ENCODE measurements at places on chromosomes 16 and 17.

DNA sequence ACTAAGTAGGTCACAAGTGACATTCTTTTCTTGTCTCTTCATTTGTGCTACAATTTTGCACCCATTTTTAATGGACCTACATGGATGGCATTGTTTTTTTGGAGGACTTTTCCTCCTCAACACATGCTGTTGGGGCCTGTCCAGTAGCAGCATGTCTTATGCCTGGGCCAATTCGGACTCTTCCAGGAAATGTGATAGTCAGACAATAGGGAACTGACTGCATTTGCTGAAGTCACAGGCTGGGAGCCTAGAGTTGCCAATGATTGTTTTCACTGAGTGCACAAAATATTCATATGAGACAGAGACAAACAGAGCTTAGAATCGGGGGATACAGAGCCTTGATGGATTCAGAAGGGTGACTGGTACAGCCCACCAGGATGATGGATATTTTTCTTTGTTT is 867.3 kb upstream of the GOT2 start:
- no peak for DNase-seq

DNA sequence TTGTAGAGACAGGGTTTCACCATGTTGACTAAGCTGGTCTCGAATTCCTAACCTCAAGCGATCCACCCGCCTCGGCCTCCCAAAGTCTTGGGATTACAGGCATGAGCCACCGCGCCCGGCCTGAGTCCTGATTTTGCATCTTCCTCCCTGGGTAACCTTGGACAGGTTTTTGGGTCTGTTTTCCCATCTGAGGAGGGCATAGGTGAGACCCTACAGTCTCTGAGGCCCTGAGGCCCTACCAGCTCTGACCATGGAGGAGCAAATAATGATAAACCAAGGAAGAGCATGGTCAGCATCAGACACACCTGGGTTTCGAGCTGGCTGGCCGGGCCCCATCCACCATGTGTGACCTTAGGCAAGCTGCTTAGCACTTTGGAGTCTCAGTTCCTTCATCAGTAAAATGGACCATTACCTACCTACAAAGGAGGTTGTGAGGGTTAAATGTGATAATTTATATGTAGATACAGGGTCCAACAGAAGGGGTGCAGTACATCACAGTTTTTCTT is 1.2 kb upstream of the NCBP3 start:
- no peak for DNase-seq

- DNase-seq = no peak
Observed at GRCh38 chr17:79608624-79608959, 2.3 kb downstream of the RBFOX3 start.

- no peak for DNase-seq
Observed at GRCh38 chr17:73791631-73792030, 147.4 kb upstream of the SDK2 start.

DNA sequence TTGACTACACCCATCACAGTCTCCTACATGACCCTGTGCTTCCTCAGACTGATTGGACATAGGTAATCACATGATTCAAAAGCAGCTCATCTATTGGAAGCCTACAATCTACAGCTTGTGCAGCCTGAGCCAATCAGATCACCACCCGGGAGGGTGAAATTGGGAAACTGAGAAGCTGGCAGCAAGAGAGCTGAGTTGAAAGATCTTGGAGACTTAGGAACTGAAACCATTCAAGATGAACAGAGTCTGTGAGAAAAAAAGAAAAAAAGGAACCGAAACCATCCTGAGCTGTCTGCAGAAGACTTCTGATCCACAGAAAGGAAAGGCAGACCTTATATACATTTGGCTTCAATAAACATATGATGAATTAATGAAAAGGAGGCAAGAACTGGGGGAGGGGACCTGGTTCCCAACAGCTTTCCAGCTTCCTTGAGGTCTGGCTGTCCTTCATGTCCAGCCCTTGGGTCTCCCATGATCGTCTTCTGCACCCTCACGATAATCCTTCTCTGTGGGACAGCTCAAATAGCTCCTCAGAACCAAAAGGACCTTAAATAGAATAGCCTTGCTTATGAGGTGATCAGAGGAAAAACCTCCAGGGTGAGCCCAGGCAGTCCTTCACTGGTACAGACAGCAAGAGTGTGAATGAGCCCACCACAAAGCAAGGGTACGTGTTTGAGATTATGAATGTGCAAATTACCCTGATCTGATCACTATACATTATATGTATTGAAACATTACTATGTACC is 32.6 kb downstream of the PLXDC1 start:
- DNase-seq = no peak

DNA sequence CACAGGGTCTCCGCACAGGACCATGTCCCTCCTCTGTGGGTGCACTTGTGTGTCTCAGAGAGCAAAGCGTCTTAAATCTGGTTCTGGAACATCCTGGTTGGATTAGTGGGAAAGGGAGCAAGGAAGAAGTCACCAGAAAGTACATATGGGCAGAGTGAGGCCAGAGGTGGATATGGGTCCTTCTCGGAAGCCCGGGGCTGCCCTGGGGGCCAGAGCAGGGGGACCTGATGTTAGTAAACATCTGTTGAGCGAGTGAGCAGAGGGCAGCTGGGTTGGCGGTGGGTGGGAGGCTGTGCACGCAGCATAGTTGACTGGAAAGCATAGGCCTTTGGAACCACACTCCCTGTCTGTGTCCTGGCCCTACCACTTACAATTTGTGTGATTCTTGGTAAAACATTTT is 22.7 kb downstream of the UNC13D start:
- no peak for DNase-seq

GRCh38 chr16:64754279-64754678 is 367.6 kb downstream of the CDH11 start:
- no peak for DNase-seq

GRCh38 chr17:76033139-76033538 is 6.0 kb upstream of the EVPL start:
- DNase-seq = no peak

DNA sequence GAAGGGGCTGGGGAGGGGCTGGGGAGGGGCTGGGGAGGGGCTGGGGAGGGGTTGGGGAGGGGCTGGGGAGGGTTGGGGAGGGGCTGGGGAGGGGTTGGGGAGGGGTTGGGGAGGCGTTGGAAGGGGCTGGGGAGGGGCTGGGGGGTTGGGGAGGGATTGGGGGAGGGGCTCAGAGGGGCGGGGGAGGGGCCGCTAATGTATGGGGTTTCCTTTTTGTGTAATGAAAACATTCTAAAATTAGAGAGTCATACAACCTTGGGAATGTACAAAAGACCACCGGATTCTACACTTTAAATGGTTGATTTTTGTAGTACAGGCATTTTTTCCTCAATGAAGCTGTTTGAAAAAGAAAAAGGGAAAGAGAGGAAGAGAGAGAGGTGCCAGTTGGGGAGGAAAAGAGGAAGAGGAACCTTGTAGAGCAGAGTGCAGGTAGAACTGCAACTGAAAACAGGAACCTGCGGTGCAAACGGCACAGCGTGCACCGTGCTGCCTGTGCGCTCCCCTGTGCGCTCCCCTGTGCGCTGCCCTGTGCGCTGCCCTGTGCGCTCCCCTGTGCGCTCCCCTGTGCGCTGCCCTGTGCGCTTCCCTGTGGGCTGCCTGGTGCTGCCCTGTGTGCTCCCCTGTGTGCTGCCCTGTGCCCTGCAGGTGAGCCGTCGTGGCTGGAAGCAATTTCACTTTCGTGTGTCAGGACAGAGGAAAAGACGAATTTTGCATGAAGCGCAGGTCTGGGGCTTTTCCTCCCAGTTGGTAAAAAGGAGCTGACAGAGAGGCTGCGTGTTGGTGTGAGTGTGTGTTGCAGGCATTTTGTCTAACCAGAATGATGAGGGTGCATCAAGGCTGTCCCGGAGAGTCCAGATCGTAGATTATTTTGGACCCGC is 40.8 kb downstream of the METRNL start:
- no peak for DNase-seq

DNA sequence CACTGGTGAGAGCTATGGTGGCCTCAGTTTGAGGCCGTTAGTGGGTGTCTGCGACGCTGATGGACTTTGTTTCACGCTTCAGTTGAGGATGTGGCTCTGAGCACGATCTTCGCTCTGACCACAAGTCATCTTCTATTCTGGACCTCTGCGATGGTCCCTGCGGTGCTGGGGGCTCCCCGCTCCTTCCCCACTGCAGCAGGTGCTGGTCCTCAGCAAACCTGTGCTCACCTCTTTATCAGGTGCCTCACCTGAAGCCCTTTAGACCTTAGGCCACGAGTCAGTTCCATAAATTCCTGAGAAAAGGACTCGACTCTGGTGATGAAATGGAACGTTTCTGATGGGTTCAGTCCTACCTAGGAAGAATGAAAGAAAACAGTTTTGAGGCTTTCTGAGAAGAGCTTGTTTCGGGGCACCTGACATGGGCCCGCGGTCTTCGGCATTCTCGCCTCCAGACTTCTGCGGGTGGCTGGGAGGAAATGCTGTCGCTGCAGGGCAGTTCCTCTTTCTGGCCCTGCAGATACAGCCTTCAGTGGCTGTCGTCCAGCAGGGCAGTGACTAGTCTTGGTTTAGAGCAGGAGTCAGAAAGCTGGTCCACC is 4.7 kb downstream of the KCTD5 start:
- DNase-seq = no peak

GRCh38 chr16:27222249-27223225 is 19.2 kb downstream of the KDM8 start:
- peak; percentile 61 for DNase-seq

GRCh38 chr16:20322696-20323095 is 4.6 kb downstream of the GP2 start:
- DNase-seq = no peak

- DNase-seq = no peak
Observed at GRCh38 chr16:85888405-85889331, 10.3 kb upstream of the IRF8 start.

- DNase-seq = no peak
Observed at GRCh38 chr16:30147843-30148510, 25.0 kb upstream of the MAPK3 start.

DNA sequence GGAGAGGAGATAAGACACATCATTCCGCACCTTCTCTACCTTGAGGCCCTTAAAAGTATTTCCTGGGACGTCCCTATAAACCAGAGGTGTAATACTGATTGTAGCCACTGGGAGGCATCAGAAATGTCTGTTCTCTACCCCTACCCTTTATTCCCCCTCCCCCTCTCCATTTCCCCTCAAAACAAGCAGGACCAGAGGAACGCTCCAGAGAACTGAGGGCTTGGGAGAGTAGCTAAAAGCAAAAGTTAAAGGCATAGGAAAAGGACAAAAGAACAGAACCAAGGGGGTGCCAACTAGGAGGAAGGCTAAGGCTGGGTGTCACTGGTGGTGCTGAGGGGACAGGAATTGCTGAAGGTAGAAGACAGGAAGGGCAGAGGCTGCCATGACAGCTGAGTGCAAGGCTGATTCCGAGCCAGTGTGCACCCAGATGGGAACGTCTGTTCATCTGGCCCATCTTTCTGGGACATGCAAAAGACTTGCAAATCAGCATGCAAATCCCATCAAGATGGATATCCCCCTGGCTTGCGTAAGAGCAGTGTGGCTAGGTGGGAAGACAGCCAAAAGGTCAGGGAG is 6.7 kb downstream of the CAMTA2 start:
- DNase-seq = peak; percentile 41

DNA sequence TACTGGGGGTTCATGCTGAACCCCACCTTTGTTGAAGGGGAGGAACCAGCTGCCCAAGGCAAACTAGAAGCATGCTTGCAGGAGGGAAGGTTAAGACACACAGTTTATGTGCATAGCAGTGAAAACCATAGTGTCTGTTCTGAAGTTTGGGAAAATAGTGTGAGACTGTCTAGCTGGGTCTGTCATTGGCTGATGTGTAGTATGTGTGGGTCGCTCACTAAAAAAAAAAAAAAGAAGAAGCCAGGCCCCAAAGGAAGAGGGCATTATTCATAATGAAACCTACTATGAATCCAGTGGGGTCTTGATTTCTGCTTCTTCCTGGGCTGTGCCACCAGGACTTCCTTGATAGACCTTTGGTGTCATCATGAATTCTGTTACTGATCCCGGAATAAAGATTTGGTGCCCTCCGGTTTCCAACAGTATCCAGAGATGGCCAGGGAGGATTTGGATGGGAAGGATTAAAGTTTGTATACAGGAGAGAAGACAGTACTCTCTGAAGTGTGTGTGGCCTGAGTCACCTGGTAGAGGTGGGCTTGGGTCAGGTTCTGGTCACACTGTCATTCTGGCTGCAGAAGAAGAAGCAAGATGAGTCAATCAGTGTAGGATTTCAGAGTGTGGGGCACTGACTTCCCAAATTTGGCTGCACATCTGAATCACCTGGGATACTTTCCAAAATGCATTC is 220.3 kb downstream of the PRKCA start:
- no peak for DNase-seq

Measured in right kidney (tissue), 9 donors.